ENCODE measurements at places on chromosomes 5 and 9.

GRCh38 chr9:113953531-113953930 lies 77.4 kb downstream of the ZNF618 start:
- no peak for DNase-seq

DNA sequence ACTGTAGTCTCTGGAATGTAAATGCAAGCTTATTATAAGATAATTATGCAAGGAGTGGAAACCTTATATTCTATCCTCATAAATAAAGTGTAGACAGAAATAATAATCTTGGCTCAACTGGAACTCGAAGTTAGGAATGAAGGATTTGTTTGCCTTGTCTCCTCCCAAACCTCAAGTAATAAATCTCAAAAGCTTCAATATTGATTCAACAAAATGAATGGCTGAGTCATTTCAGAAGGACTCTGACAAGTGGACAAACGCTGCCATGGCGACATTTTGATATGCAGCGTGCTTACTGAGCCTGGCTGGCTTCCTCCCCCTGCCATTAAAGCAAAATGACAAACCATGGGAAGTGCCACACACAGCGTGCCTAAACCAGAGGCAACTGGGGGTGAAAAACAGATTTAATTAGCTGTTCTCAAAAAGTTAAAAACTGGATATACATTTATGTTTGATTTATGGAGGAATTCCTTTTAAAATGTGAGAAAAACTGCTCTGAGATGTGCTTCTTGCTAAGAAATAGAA lies 10.5 kb upstream of the ADGRV1 start:
- DNase-seq: no peak

GRCh38 chr5:5418764-5419163 lies 3.7 kb upstream of the ICE1 start:
- no peak for DNase-seq

GRCh38 chr9:110546411-110546871 lies 33.1 kb downstream of the SVEP1 start:
- no peak for DNase-seq

- DNase-seq: no peak
Measured at GRCh38 chr5:74098941-74099340, 472.9 kb downstream of the ARHGEF28 start.

DNA sequence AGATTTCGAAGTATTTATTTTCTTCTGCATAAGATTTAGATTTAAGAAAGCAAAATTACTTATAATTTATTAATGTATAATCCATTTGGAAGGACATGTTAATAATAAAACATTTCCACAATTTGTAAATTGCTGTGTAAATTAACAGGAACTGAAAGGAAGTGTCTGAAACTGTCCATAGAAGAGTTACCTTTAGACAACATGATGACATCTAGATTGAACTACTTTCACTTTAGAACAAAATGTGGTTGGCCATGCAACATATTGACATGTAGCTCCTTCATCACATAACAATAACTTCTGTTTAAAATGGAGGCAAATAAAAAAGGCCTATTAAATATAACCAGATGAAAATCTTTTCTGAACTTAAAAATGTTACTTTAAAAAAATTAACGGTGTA lies 1849.5 kb upstream of the ACO1 start:
- DNase-seq: no peak

GRCh38 chr9:34171753-34172535 lies 6.9 kb upstream of the UBAP1 start:
- peak; percentile 17 for DNase-seq

- peak; percentile 14 for DNase-seq
Measured at GRCh38 chr5:179265514-179266290, 79.6 kb downstream of the ADAMTS2 start.

DNA sequence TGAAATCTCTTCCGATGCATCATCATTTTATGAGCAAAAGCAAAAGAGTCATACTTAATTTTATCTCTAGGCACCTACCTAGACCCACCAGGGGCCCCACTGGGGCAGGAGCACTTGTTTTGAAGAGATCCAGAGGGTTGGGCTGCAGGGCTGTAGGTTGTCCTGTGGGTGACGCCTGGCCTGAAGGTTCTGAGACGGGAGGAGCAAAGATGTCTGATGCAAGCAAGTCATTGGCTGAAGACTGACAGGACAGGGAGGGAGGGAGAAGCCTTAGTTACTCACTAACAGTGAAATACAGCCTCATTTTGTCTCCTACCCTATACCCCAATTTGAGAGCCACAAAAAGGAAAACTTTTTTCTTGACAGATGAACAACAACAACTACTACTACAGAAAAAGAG lies 17.1 kb upstream of the C9 start:
- no peak for DNase-seq

DNA sequence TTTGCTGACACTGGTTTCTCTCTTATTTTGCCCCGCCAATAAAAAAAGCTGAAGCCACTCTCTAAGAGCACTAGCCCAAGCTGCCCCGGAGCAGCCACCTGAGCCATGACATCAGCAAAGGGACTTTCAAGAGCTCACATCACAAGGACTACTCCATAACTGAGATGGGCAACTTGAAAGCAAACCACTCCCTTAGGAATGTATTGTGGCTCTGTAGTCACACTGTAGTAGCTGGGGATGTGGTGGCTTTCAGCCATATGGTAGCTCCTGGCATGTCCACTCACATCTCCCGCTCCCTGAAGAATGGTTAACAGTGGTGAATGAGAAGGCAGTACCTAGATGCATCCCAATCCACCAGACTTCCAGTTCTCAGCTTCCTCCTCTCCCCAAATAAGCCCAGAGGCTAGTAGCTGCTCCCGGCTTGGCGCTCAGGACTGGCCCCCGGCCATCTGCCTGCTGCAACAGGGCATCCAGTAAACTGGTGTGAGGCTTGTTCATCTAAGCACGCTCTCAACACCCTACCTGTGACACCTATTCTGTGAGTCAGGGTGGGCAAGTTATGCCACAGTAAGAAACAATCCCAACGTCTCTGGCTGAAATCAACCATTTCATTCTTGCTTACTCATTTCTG lies 63.7 kb downstream of the S1PR3 start:
- DNase-seq: no peak

DNA sequence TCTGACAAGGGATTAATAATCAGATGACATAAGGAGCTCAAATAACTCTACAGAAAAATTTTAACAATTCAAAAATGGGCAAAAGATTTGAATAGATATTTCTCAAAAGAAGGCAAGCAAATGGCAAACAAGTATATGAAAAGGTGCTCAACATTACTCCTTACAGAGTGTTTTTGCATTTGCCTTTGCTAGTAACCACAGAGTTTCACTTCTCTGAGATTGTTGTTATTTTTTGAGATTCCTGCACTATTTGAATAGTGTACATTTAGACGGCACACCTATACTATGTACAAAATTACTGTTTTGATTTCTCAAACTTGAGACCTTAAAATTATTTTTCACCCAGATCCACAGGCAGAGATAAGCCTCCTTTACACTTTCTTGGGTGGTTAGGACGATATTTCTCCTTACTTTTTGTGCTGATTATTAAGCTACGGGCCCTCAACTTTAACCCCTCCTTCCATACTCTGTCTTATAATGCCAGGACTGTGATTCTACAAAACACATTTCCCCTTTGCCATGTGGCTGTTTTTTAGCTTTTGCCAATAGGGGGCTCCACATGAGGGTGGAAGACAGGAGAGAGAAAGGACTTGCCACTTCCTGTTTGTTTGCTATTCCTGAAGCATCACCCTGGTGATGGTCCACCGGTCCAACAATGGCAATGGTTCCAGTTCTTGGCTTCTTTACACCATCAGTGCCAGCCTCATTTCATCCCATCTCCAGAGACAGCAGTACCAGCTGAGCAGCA lies 65.0 kb upstream of the DAP start:
- no peak for DNase-seq

DNA sequence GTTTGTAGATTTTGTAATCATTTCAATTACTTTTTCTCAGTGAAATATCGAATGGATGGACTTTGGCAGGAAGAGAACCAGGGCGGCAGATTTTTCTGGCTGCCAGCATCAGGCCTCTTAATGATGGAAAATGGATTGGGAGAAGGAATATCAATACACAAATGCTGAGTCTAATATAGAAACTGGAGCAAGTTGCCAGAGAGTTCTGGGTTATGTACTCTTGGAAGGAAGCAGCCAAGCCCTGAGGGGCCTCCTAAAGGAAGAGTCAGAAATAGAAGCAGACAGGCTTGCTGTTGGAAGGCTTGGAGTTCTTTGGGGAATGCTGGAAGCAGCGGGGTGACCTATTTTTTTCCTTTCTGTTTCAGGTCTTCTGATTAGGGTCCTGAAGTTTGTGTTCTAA lies 428.6 kb downstream of the DMAC1 start:
- DNase-seq: no peak

DNA sequence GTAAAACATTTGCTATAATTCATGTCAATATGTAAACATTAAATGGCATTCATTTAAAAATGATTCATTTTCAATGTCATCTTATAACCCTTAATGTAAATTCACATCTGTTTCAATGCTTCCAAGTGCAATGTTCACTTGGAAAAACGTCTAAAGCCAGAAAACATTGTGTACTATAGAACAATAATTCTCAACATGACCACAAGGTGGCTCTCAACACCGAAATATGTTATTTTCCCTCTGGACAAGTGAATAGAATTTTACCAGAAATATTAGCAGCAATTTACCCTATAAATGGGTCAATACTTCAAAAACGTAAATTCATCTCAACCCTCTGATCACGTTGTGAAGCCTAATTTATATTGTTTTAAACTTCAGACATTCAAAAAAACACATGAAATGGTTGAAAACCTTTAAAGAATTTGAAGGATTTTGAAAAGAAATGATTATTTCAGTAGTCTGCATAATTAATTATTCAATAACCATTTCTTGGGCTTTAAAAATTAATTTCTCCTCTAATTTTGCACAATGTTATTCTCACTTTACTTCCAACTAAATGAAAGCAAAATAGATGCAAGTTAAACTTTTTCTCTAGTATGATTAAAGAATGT lies 11.0 kb downstream of the CDH10 start:
- no peak for DNase-seq

DNA sequence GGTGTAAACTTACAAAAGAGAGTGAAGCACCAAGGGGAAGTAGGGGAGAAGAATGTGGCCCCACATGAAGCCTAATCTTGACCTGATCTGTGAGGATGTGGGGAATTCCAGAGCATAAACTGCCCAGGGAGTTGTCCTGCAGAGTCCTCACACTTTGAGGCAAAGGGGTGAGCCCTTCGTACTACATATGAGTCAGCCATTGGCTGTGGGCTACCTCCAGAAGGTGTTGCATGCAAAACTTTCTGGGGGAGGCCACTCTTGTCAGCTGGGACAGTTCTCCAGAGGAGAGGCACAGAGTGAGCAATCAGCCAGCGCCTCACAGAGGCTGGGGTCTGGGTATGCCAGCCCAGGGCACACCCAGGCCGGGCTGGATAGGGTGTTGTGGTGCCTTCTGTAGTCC lies 98.1 kb upstream of the NMUR2 start:
- DNase-seq: no peak

- DNase-seq: no peak
Measured at GRCh38 chr5:71932655-71933338, 174.5 kb upstream of the MAP1B start.

DNA sequence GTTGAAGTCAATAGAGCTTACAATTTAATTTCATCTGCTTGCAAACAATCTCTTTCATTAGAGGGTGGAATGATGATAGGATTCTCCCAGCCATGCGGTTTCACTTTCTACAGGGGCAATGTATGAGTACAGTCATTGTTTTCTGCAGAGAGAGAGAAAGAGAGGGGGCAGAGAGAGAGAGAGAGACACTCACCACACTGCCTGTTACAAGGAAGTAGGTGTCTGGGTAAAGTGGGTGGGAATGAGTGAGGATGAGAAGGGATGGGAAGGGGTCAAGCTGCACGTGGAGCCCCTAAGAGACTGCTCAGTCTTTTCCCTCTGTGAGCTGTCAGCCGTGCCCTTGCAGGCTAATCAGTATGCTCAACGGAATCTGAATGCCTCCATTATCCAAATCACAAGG lies 454.3 kb downstream of the KDM4C start:
- no peak for DNase-seq

DNA sequence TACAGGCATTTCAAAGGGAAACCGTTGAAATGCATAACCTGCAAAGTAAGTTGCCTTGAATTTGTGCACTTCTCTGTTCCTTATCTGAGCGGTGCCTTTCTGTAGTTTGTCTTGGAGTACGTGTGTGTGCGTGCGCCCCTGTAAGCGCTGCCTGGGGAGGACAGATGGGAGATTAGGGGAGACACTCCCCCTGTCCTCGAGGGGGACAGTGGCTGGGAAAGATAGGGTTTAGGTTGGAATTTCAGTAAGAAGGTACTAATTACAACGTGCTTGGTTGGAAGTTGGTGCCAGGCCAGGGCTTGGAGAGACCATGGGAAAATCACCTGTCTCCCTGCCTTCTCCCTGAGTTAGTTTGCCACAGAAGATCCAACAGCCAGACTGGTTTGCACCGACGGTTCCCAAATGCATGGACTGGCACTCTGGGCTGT lies 73.2 kb downstream of the PIK3R1 start:
- DNase-seq: no peak

GRCh38 chr5:139468421-139468931 lies 2.3 kb upstream of the SMIM33 start:
- DNase-seq: no peak

- DNase-seq: no peak
Measured at GRCh38 chr5:123881759-123882244, 369.8 kb downstream of the CSNK1G3 start.

DNA sequence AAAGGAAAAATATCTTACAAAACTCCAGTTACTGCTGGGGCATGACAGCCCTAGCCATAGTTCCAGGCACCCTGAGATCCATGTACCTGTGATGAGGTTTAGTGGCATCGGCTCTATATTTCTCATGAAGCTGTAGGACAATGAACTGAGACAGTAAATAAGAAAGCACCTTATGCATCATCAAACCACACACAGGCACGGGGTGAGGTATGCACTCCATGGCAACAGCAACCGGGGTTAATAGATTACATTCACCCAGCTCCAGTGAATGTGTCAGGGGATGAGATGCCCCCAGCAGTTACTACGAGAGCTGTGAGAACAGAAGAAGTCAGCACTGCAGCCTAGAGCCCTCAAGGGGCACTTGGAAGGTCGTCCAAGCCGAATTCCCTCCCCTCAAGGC lies 162.0 kb upstream of the S1PR3 start:
- DNase-seq: peak; percentile 33

GRCh38 chr9:135308821-135309762 lies 170.5 kb upstream of the PPP1R26 start:
- no peak for DNase-seq

- peak; percentile 45 for DNase-seq
Measured at GRCh38 chr9:68949271-68950000, 64.5 kb downstream of the PRKACG start.

GRCh38 chr9:14535161-14535955 lies 157.9 kb downstream of the ZDHHC21 start:
- DNase-seq: no peak
